Skeletal muscle cell (primary cell): ENCODE measurements at places on chromosomes 1 and 21.

GRCh38 chr1:38133304-38133703 is 86.7 kb upstream of the POU3F1 start:
- no peak for DNase-seq

DNA sequence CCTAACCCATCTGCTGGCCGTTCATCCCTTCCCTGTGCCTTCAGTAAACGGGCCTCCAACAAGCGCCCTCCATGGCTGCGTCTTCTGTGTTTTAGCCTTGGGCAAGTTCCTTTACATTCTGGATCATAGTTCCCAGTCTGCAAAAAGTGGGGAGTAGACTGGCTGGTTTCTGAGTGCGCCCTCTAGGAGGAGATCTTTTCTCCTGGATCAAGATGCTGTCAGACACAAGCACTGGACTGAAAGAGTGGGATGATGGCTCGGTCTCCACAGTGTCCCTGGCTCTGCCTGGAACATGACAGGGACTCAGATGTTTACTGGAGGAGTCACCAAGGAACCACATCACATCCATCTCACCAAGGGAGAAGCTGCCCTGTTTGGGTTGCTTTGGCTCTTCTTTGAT is 88.8 kb downstream of the PRDM2 start:
- no peak for DNase-seq

DNA sequence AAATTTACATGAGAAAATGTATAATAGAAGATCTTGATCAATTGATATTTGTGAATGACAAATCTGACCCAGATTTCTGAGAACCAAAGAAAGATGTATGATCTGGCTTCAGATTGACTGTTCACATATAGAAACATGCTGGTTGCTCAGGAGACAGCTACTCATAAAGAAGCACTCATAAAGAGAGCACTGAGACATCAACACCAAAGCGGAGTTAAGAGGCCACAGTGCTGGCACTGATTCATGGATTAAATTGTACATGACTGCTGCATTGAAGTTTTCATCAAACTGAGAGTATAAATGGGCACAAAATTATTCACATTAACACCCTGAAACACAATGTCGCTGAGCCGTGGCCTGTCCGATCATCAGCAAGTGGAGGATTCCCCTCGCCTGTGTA is 46.2 kb downstream of the SH3GLB1 start:
- DNase-seq, result no peak

DNA sequence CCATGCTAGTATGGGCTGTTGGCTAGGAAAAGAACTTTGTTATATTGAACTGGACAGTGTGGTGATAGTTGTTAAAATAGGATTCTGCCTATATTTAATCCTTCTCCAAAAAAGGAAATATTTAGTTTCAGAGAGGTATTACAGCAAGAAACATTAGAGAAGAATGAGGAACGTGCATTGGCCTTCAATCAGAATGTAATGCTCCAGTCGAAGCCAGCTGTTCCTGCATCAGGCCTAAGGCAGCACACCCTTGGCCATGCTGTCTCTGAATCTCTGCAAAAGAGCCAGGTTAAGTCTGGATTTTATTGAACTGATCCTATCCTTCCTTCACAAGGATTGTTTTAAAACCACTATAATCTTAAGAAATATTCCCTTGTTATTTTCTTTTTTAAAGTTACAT is 35.3 kb upstream of the RALGPS2 start:
- no peak for DNase-seq

DNA sequence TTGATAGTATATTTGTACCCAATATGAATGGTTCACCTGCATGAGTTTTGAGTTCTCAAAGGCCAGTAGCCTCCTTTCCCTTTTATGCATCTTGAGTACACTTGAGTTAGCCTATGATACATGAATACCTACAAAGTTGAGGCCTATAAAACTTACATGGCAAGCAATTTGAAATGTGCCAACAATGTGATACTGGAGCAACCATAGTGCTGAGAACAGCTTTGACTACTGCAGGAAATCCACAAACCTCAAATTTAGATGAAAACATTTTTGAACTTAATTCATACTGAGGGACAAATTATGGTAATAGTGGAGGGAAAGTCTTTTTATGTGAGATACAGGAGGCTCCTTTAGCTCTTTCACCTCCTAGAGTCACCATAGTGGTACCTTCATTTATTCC is 37.4 kb downstream of the LEPR start:
- no peak for DNase-seq

GRCh38 chr1:96236156-96236739 is 485.3 kb upstream of the PTBP2 start:
- no peak for DNase-seq

DNA sequence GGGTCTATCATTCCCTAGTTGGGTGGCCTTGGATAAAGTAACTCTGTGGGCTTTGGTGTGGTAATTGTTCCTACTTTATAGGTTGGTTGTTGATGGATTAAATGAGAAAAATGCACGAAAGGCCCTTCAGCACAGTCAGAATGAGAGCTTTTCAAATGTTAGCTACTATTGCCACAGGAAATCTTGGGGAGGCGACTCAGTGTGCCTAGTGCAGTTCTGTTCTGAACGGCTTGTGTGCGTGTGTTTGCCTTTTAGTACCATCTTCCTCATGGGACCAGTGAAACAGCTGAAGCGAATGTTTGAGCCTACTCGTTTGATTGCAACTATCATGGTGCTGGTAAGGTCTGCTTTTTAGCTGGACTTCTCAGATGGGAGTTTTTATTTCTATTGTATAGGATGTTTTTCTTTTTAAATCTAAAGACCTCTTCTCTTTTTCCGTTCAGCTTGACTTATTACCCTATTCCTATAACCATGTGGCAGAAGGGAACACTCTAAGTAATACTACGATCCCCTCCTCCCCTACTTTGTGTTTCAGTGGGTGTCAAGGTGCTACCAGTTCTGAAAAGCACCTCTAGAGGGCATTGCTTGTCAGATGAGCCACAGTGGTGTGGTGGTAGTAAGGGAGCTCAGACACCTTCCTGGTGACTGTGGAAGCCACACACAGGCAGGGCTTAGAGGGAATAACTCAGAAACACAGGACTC is 9.2 kb downstream of the SFT2D2 start:
- no peak for DNase-seq

GRCh38 chr1:64268653-64269557 is 65.5 kb downstream of the UBE2U start:
- peak; percentile 41 for DNase-seq

GRCh38 chr1:186059752-186060151 is 315.3 kb downstream of the TPR start:
- no peak for DNase-seq

DNA sequence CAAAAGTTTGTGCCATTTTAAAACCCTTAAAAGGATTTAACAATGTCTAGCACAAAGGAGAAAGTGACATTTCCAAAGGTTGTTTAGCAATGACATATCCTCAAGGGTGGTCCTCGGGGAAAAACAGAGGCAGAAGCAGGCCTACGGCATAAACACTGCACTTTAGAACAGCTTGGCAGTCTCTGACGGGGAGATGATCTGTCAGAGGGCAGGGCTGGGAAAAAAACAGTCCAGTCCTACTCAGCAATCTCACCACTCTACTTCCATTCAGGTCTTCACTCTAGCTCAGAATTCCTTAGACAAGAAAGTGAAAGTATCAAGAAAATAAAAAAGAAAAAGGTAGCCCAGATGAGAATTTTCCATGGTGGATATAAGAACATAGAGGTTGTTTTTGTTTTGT is 4.1 kb downstream of the CRYZ start:
- DNase-seq, result no peak

DNA sequence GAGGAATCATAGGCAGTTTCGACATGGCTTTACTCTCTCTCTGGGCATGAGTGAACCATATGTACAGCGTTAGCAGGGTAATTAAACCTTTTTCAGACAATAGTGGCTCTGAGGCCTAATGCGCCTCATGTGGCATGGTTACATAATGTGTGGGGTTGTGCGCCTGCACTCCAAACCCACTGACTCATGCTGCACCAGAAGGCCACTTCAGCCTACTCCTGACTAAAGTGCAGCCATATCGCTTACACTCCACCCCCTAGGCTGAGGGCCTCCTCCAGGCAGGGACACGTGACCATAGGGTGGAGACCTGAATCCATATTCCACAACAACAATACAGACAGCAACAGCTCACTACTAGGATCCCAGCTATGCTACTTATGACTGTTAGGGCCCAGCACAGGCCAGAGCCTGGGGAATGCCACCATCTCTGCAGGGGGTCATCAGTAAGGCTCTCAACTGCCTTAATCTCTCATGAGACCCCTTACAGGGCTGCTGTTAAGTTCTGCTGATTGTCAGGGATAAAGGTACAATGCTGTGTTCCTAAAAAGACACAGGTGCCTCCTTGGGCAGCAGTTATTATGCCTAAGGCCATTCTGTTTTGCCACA is 13.4 kb upstream of the ODF2L start:
- DNase-seq, result no peak

- peak; percentile 4 for DNase-seq
Measured at GRCh38 chr1:112298558-112298957, 97.5 kb upstream of the CTTNBP2NL start.

DNA sequence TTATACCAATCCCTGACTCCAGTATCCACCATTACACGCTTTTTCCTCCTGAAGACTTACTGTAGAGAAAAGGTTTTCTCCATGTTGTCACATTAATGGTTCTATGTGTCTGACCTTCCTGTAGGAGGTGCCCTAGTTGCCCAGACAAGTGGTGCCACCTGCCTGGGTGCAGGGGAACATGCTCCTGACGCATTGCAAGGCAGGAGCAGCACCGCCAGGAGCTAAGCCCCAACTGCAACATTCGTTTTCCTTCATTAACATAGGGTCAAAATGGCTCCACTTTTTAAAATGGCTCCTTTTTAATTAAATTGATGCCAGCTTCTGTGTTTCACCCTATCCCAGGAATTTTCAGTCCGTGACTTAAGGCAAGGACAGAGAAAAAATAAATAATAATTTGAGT is 220.1 kb upstream of the SAMSN1 start:
- no peak for DNase-seq

DNA sequence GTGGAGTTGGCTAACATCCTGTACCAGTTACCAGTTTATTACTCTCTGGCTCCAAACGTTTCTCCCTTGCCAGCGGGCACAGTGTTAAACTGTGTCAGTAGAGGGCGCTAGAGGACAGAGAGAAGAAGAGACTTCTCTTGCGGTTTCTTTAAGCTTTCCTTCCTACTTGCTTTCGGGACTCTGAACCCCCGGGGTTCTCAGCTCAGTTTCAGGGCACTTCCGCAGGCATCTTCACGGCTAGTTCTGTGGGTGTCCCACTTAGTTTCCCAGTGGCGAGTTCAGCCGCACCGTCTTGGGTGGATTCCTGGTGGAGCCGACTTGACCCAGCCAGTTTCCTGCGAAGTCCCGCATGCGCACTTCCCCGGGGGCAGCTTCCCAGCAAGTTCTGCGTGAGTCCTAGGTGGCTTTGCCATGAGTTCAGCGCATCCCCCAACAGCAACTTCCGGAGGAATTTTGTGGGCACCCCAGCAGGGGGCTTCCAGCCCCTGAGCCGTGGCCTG is 37.9 kb upstream of the BTG2 start:
- DNase-seq, result peak; percentile 52

- no peak for DNase-seq
Measured at GRCh38 chr1:76023669-76024435, 50.7 kb upstream of the ST6GALNAC3 start.

GRCh38 chr1:212454741-212455140 is 22.0 kb downstream of the NENF start:
- DNase-seq, result no peak

DNA sequence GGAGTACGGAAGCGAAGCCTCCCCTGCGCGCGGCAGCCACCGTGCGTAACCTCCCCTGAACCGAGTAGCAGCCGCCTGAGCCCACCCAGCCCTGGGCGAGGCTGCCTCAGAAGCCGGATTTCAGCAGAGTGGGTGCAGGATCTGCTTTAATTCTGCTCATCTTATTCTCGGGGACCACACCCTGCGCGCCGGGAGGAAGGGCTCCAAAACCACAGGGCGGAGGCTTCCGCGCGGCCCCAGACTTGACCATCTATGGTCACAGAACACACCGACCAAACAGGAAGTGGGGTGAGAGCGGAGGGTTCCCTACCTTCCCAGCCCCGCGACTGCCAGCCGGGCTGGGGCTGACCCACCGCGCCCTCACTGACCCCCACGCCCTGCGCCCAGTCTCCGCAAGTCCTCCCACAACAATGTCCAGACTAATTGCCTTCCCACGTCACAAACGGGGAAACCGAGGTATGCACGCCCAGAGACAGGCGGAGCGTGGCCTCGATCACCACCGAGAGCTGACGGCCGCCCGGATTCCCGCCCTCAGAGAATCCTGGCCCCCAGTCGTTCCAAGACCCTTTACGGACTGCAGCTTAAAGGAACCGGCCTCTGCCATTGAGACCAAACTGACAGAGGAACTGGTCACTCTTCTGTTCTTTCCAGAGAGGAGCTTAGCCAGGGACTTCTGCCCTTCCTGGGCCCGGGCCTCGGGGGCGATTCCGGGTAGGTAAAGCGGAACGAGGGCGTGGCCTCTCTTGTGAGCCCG is 595 bp upstream of the CAP1 start:
- peak; percentile 67 for DNase-seq

DNA sequence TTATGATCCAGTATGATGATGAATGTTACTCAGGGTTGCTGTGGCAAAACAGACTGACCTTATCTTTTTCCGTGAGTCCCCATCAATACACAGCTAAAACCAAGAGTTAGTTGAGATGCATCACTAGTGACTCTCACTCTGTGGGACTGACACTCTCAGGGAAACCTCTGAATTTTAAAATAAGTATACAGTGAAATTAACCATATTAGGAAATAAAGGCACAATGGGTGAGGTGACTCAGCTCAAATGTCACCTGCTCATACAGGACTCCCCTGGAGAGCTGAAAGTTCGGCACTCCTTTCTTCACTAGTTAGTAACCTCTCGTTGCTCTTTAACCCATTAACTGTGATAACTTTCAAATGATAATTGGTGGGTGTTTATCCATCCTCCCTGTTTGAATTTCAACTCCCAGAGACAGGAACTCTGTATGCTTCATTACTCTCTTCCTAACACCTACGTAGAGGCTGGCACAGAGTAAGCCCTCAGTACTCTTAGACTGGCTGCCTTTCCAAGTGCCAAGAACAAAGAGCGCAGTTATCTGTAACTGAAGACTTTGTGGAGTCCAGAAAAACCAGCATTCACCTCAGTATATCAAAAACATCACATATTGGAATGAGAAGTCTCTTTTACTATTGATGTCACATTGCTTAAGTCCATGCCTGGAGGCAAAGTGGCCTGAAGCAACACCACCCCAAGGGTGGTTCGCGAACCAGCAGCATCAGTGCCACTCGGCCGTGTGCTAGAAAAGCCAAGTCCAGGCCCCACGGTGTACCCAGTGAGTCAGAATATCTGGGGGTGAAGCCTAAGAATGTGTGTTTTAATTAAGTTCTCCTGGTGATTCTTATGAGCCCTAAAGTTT is 91.1 kb downstream of the NIBAN1 start:
- no peak for DNase-seq

- DNase-seq, result no peak
Measured at GRCh38 chr21:27206368-27206982, 239.6 kb upstream of the ADAMTS5 start.
